Nasal cavity respiratory epithelium epithelial cell of viscerocranial mucosa (primary cell): ENCODE measurements at places on chromosomes 3 and 15. TPM values are rescaled to one million over a fixed set of nuclear protein-coding genes. Genes with fewer than 3 reads are reported as not detected.

Gene MYNN
- 31.8 and 39.0 TPM in 2 replicates for total RNA-seq

Gene HHLA2
- not detected in 2 replicates for total RNA-seq

Gene DPPA2
- not detected in 2 replicates for total RNA-seq

Gene RAD54L2
- total RNA-seq = 19.8 and 23.3 TPM in 2 replicates

Gene PEX5L
- total RNA-seq = under 0.01 and 0.14 TPM in 2 replicates

Gene GOLGA8G
- total RNA-seq = 0.07 TPM in 1 of 2 replicates, not detected in the other

Gene SCG5
- total RNA-seq = 2.1 and 3.1 TPM in 2 replicates

Gene GOLGA8B
- 27.7 and 30.5 TPM in 2 replicates for total RNA-seq

Gene LCTL
- not detected in 2 replicates for total RNA-seq

Gene SLC22A14
- total RNA-seq = 0.34 and 0.57 TPM in 2 replicates

Gene RLBP1
- total RNA-seq = 0.28 TPM in 1 of 2 replicates, not detected in the other

Gene HYAL3
- total RNA-seq = 8.4 and 8.5 TPM in 2 replicates

Gene FSD2
- not detected in 2 replicates for total RNA-seq

Gene NR2E3
- 0.14 and 0.34 TPM in 2 replicates for total RNA-seq

Gene NSMCE3
- 4.6 and 5.5 TPM in 2 replicates for total RNA-seq

Gene GOLGA8O
- total RNA-seq = 0.34 TPM in 1 of 2 replicates, not detected in the other

Gene MEX3B
- 0.34 and 2.3 TPM in 2 replicates for total RNA-seq

Gene NANOGP8
- total RNA-seq = 0.07 TPM in 1 of 2 replicates, not detected in the other

Gene LEKR1
- total RNA-seq = 0.28 and 0.68 TPM in 2 replicates

Gene ADAMTSL3
- under 0.01 and 0.07 TPM in 2 replicates for total RNA-seq

Gene TGFBR2
- 26.7 and 62.1 TPM in 2 replicates for total RNA-seq

Gene ST3GAL6
- 1.4 and 4.3 TPM in 2 replicates for total RNA-seq

Gene ARGFX
- not detected in 2 replicates for total RNA-seq

Gene CX3CR1
- 0.07 TPM in 1 of 2 replicates, not detected in the other for total RNA-seq

Gene KLF13
- total RNA-seq = 60.8 and 84.2 TPM in 2 replicates

Gene DAPK2
- 2.1 and 3.9 TPM in 2 replicates for total RNA-seq

Gene TMEM45A
- 8.5 and 10.7 TPM in 2 replicates for total RNA-seq

Gene TNNC1
- total RNA-seq = 0.68 TPM in 1 of 2 replicates, not detected in the other

Gene CNOT10
- total RNA-seq = 26.3 and 34.1 TPM in 2 replicates

Gene ASB14
- total RNA-seq = not detected in 2 replicates

Gene ECE2
- not detected in 2 replicates for total RNA-seq

Gene KCNH8
- not detected in 2 replicates for total RNA-seq

Gene BFSP2
- not detected in 2 replicates for total RNA-seq

Gene GASK1A
- total RNA-seq = 0.50 and 1.4 TPM in 2 replicates

Gene XIRP1
- not detected in 2 replicates for total RNA-seq

Gene ITGA11
- total RNA-seq = under 0.01 TPM in 1 of 2 replicates, not detected in the other

Gene MYL3
- not detected in 2 replicates for total RNA-seq

Gene STXBP5L
- not detected in 2 replicates for total RNA-seq

Gene SYNPR
- total RNA-seq = not detected in 2 replicates

Gene GPR87
- 92.6 and 121 TPM in 2 replicates for total RNA-seq

Gene APBA2
- 5.1 and 9.0 TPM in 2 replicates for total RNA-seq

Gene PLSCR2
- total RNA-seq = under 0.01 and 0.28 TPM in 2 replicates

Gene ITIH3
- not detected in 2 replicates for total RNA-seq

Gene PRKCI
- 92.3 and 93.4 TPM in 2 replicates for total RNA-seq

Gene GABRB3
- 0.34 and 5.4 TPM in 2 replicates for total RNA-seq

Gene TLR9
- 0.07 TPM in 1 of 2 replicates, not detected in the other for total RNA-seq

Gene PRTG
- total RNA-seq = under 0.01 TPM in 1 of 2 replicates, not detected in the other

Gene CRABP1
- not detected in 2 replicates for total RNA-seq

Gene TEX55
- not detected in 2 replicates for total RNA-seq

Gene ALDH1A2
- 0.68 and 0.85 TPM in 2 replicates for total RNA-seq

Gene LINGO1
- under 0.01 TPM in 1 of 2 replicates, not detected in the other for total RNA-seq

Gene THAP10
- 2.4 and 3.3 TPM in 2 replicates for total RNA-seq

Gene HRH1
- total RNA-seq = 5.1 and 7.7 TPM in 2 replicates

Gene HGD
- total RNA-seq = 0.28 and 0.34 TPM in 2 replicates

Gene TIGIT
- not detected in 2 replicates for total RNA-seq

Gene ZNF385D
- 0.14 TPM in 1 of 2 replicates, not detected in the other for total RNA-seq

Gene CSPG5
- total RNA-seq = 0.36 and 1.7 TPM in 2 replicates
